ENCODE measurements at places on chromosomes 7 and 10.

DNA sequence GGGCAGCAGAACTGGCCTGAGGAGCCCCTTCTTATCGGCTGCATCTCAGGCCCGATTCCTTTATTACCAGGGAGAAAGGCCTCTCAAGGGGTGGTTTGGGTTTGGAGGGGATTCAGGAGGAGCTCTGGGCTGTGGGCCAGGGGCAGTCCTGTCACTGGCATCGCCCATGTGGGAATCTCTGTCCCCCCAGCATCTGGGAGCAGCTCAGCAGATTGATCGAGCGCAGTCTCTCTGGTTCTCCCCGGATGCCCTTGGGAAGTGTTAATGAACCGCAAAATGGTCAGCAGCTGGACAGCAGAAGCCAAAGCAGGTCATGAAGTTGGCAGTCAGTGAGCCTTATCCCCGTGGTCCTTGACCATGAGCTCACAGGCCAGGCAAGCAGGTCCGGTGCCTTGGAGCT, 104.4 kb upstream of the ANLN start:
- DNase-seq, result no peak

- DNase-seq, result peak; percentile 42
Measured at GRCh38 chr7:80410081-80410480, 101.8 kb downstream of the GNAT3 start.

GRCh38 chr10:126290232-126290631, 98.0 kb downstream of the ADAM12 start:
- DNase-seq, result no peak

- no peak for DNase-seq
Measured at GRCh38 chr10:49652421-49653272, 26.8 kb upstream of the C10orf53 start.

GRCh38 chr10:119700321-119700954, 25.4 kb upstream of the INPP5F start:
- DNase-seq, result no peak

Data from fibroblast of skin of scalp (primary cell).